ENCODE measurements at places on chromosomes 13 and 19.

DNA sequence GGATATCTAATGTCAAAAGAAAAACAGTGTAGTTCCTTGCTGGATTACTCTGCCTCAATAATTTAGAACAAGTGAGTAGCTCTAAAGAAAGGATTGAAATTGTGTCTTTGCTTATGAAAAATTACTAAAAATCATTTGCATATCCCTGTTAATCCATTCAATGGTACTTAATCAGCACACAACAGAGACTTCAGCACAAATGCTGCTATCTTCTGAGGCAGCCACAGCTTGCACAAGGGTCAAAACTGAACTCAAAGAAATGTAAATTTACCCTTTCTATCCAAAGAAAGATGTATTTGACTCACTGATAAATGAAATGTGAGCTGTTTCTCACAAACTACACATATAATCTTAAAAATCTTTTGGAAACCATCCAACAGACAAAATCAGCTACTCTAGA, 116.2 kb downstream of the LHFPL6 start:
- DNase-seq, result no peak

DNA sequence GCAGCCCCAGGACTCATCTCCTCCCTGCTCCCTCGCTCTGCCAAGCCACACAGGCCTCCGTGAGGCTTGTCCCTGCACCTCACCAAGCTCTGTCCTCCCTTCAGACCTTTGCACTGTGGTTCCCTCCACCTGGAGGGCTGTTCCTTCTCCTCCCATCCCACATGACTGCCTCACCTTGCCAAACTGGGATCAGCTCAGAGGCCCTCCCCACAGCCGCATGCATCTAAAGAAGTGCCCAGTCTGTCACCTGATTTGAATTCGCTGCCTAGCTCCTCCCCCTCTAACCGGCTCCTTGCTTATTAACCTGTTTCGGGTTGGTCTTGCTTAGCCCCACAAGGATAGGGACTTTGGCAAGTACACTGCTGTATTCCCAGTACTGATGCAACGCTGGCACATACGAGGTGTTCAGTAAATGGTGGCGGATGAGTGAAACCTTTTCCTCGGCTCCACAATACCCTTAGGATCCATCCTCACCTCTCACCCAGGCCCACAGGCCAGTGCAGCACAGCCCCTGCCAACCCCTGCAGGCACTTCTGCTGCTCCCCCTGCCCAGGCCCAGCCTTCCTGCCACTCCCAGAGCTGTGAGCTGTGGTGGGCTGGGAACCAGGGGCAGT, 4.4 kb downstream of the AKT2 start:
- DNase-seq, result no peak

GRCh38 chr13:85040215-85040614, 759.0 kb downstream of the SLITRK6 start:
- DNase-seq, result no peak

DNA sequence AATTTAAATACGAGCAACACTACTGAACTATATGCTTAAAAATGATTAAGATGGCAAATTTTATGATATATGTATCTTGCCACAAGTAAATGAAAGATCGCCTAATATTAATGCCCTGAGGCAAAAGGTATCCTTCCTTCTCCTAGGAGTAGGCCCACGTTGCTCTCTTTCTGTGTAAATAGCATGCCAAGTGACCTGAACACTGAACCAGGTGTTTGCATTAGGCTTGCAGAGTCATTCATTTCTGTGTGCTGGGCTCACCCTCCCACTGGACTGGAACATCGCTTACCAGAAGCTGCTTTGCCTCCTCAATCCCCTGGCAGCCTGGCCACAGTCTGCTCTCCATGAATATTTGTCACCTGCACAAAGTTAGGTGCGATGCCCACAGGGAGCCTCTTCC, 83.3 kb upstream of the TNFSF11 start:
- DNase-seq, result no peak

DNA sequence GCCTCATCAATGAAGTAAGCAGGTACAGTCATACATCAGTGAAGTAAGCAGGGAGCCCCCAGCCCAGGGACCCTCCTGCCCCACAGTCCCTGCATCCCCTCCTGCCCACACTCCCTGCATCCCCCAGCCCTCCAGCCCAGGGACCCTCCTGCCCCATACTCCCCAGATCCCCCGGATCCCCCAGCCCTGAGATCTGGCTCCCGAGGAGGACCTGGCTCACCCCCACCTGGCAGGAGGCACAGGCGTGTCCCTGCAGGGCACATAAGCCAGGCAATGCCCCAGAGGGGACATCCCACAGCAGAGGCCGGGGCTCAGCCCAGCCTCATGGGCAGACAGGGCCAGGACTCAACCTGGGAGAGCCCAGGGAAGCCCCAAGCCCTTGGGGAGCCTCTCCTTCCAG, 53.6 kb upstream of the TPM4 start:
- no peak for DNase-seq

GRCh38 chr13:30204564-30204963, 102.8 kb downstream of the KATNAL1 start:
- no peak for DNase-seq

DNA sequence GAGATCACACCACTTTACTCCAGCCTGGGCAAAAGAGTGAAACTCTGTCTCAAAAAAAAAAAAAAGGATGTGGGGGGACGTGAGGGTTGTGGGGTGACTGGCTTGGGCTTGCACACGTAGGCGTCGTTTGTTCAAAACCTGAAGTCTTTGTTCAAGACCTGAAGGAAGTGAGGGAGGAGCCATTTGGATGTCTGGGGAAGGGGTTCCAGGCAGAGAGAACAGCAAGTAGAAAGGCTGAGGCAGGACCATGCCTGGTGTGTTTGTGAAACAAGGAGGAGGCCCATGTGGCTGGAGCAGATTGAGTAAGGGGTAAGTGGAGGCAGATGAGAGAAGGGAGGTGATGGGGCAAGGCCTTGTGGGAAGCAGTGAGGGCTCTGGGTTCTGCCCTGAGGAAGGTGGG, 27.8 kb downstream of the PIN1 start:
- no peak for DNase-seq

GRCh38 chr19:18283338-18283737, 1.9 kb upstream of the JUND start:
- no peak for DNase-seq

DNA sequence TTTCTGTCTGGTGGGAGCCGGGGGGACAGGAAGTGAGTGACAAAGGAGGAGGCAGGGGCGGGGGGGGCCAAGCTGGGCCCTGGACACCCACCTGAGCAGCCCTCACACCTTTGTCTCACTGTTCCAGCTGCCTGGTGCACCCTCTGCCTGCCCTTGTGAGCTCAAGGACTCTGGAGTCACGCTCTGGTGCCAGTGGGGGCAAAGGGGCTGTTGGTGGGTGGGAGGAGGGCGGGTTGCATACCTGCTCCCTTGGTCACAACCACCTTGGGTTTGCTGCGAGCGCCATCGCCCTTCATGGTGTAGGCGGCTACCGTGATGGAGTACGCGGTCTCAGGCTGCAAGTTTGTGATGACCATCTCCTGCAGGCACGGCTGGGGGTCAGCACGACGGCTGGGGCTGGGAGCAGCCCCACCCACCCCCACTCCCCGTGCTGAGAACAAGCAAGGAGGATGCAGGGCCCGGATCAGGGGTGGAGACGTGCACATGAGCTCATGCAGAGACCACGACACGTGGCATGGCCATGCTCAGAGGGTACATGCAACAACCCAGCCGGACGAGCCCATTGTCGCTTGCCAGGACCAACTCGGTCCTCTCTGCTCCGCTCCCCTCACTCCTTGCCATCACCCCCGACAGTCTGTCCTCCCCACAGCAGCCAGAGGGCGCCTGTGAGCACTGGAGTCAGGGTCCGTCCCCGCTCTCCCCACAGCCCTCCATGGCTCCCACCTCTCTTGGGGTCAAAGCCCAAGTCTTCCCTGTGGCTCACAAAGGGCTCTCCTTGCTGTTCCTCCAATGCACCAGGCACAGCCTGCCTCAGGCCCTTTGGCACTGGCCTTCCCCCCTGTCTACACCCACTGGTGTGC, 114.9 kb downstream of the PTPRS start:
- peak; percentile 8 for DNase-seq

GRCh38 chr19:46025835-46026234, 3.0 kb upstream of the PGLYRP1 start:
- no peak for DNase-seq

GRCh38 chr19:41323023-41323422, 13.1 kb downstream of the CCDC97 start:
- no peak for DNase-seq

- no peak for DNase-seq
Observed at GRCh38 chr19:11663181-11663591, 65.9 kb downstream of the ZNF627 start.

DNA sequence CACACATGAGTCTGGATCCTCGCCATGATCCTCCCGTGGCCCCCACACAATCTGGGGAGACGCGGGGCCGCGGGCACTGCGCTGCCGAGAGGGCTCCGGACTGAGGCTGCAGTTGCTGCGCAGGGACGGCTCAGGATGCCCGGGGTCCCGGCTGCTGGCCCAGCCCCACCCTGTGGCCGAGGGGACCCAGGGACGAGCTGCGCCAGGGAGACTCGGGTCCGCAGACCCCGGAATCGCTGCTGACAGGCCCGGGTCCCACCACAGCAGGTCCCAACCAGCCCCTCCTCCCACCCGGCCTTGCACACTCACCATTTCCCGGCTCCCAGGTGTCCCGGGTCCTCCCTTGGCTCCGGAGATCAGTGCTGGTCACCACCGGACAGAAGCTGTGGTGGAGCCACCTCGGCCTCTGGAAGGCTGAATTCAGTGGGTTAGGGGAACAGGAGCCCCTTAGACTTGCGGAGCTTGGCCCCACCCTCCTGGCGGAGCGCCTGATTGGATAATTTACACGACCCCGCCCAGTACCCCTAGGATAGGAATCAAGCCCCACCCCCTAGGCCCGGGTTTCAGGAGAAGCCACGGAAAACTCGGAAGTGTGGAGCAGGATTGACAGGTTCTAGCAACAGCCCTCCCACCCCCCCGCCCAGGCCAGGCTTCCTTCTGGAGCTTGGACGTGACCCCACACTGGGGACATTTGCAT, 57.4 kb downstream of the ZNF44 start:
- DNase-seq, result no peak

DNA sequence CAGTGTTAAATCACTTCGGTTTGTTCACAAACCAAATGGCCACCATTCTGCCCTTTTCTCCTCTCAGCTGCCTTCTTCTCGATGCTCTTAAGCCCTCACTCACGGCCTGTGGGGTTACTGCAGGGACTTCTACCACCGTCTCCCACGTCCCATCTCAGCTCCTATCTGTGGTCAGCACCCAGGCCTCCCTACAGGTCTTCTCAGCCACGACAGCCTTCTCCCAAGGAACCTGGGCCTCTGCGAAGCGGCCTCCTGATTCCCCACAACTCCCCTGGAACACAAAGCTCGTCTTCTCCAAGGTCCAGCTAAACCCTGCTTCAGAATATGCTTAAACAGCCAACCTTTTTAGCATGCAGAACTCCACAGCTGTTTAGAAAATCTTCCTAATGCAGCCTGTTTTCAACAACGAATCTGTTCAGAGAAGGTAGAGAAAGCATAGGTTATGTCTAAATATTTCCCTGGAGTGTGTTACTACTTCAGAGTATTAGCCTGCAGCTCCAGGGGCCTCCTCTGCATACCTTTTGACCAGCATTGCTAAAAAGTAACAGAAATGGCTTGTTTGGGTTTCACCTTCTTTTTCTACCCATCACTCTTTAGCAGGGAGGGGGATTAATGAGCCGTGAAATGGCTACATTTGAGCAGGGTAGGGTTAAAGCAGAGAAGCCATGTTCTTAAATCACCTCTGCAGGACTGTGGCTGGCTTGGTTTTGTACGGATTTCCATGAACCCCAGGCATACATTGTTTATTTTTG, 104.0 kb downstream of the COL4A2 start:
- no peak for DNase-seq

- no peak for DNase-seq
Observed at GRCh38 chr13:64482373-64482772, 2747.8 kb downstream of the PCDH9 start.

- DNase-seq, result no peak
Observed at GRCh38 chr13:100389617-100390016, 199.0 kb downstream of the GGACT start.

DNA sequence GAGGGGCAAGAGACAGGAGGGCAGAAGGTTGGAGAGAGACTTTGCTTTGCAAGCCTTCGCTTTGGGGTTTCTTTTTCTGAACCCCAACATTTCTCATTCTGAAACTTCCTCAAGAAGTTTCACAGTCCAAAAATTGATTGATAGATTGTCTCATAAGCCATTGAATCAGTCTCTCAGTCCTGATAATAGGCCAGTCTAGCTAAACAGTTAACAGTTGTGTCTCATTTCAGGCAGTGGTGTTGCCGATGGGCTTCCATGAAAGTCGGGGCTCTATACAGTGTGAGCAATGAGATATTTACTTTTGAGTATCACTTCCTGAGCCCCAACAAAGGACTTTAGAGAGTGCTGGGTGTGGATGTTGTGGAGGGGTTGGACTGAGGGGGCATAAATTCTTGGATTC, 26.5 kb upstream of the SPRY2 start:
- no peak for DNase-seq

DNA sequence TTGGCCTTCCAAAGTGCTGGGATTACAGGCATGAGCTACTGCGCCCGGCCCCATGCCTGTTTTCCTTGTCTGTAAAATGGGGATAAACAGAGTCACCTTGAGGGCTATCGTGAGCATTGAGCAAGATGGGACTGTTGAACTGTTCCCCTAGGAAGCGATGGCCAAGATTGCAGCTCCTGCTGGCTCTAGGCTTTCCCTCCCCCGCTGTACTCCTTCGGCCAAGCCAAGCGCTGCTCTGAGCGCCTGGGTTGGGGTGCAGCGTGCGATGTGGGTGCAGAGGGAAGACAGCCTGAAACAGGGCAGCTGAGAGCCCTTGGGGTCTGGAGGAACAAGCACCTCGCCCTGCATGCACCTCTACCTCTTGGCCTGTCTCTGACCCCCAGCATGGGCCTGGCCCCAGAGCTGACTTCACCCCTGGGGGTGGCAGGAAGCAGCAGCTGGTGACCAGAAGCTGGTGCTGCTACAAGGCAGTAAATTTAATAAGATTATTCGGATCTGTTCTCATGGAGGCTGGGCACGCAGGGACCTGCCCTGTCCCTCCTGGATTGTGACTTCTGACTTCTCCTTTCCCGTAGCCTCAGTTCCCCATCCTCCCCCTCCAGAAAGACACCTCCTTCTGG, 5.3 kb downstream of the GNG8 start:
- DNase-seq, result no peak
